ENCODE measurements at places on chromosomes 12 and 14.

DNA sequence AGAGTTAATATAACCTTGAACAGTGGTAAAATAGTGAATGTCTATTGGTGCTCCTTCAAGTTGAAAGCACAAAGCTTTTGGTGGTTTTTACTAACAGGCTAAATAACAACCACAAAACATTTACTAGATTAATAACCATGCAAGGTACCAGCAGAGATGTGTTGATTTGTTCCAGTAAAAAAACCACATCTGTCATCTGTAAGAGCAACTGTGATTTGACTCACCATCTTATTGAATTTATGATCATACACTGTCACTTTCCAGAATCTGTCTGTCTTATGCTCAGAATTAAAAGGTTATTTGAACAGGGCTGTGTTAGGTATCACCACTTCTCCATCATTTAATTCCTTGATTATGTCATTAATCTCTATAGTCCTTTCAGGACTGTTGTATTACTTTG is 107.0 kb upstream of the PTHLH start:
- DNase-seq: no peak

- no peak for DNase-seq
Observed at GRCh38 chr12:102567031-102567985, 86.9 kb upstream of the IGF1 start.

DNA sequence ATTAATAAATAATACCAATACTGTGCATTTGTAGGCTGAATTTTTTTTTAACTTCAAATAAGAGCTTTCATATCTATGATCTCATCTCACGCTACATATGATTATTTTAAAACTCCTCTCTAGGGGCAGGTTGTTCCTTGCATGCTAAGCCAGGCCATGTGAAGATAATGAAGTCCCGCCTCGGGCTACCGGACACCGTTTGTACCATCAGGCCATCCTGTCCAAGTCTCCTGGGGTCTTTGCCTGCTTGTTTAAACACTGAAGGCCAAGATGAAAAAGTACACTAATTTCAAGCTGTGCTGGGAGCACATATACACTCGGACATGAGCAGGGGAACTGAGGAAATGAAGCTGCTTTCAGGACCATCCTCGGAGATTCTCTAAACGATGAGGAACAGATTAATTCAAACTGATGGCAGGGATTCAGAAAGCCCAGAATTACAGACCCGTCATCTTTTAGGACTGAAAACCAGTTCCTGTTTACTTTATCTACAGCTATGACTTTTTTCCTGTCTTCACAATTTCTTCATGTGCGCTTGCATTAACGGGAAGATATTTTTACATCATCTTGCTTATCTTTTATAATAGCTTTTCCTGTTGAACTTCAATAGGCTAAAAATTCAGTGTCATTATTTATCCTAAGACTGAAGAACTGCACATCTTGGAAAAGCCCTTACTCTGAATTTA is 6.3 kb upstream of the ABHD12B start:
- no peak for DNase-seq

DNA sequence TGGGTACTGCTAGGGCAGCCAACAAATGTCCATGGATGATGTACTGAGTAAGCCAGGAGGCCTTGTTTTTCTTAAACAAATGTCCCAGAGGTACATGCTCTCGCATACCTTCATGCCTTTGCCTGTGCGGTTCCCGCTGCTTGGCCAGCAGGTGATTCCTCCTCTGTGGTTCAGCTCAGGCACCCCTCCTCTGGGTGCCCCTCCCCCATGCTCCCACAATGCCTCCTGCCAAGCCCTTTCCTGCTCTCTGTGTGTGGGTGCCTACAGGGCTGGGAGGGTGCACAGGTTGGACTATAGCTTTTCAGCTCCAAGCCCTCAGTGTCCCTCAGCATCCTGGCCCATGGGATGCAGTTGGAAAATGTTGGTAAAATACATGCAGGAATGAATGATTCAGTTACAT is 23.5 kb downstream of the ASB2 start:
- DNase-seq: no peak

DNA sequence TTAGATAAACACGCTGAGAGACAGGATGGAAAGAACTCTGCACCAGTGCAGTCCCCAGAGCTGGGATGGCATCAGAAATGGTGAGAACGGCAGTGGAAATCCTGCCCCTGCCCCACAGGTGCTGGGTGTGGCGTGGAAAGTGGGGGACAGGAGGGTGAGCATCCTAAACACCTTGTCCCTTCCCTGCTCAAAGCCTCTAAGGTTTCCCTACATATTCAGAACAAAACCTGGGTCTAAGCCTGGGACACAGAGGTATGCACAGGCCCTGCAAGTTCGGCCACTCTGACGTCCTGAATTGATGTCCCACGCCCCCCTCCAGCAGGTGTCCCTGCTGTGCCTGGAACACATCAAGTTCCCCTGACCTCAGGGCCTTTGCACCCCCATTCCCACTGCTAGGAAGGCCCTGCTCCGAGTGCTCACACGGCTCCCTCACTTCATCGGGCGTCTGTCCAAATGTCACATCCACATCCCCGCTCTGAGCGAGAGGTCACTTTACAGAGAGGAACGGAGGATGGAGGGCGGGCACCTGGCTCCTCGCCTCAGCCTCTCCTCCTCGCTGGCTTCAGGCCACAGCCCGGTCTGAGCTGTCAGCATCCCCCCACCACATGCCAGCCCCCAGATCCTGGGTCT is 38.5 kb upstream of the SFSWAP start:
- no peak for DNase-seq
